ENCODE measurements at places on chromosomes 13 and 19. TPM values are rescaled to one million over a fixed set of nuclear protein-coding genes. Genes with fewer than 3 reads are reported as not detected.

- no peak overlapping the region for H3K27ac ChIP-seq
- peaks cover 56% of the 10 kb centered on the region for H3K27me3 ChIP-seq
- DNase-seq = no peak
- no peak overlapping the region for H3K4me3 ChIP-seq
Observed at GRCh38 chr13:112619730-112620631, 32.0 kb upstream of the TUBGCP3 start.

- no peaks in the 10 kb centered on the region for H3K27me3 ChIP-seq
- no peaks in the 10 kb centered on the region for H3K4me1 ChIP-seq
- H3K27ac ChIP-seq = no peak overlapping the region
- no peak overlapping the region for H3K4me3 ChIP-seq
- DNase-seq = no peak
Observed at GRCh38 chr13:65892859-65893258, 1337.3 kb downstream of the PCDH9 start.

DNA sequence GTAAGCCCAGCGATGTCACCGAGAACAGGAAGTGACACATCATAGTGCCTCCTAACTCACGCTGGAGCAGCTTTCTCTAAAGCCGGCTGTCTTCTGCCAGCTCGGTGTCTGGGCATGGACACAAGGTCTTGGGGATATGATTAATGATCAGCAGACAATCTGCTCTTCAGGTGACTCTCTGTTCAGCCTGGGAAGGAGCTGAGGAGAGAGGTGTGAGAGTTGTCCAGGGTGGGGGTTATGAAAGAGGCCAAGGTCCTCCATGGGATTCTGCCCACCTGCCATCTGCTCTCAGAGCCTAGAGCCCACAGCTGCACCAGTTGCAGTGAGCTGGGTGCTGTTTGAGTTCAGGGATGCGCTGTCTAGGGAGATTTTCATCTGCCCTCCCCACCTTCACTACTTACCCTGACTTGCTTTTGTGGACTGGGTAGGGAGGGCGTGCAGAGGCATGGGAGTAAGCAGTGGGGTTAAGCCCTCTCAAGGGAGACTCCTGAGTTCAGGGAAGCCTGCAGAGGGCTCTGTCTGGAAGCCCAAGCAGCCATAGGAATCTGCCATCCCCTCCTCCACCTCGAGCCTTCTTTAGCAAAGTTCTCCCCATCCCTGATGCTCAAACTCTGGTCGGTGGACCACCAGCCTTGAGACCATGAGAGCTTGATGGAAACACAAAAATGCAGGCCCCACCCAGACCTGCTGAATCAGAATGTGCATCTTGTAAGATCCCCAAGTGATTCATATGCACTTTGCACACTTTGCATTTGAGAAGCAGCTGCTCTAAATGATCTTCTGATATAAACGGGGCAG, 539.7 kb downstream of the RFC3 start:
- H3K27me3 ChIP-seq = no peaks in the 10 kb centered on the region
- no peak overlapping the region for H3K4me3 ChIP-seq
- no peak for DNase-seq
- H3K27ac ChIP-seq = no peak overlapping the region
- peaks cover 8% of the 10 kb centered on the region for H3K4me1 ChIP-seq

DNA sequence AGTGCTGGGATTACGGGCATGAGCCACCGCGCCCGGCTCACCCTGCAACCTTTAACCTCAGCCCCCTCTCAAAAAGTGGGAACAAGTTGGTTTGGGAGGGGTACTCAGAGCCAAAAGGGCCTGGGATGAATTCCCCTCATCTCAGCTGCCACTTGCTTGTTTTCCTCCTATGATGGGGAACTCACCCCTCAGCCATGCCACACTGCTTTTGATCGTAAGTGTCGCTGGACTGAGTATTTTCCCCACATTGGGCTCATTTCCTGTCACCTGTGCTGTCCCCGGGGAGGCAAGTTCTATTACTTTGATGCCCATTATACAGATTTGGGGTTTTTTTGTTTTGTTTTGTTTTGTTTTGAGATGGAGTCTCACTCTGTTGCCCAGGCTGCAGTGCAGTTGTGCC, 6.5 kb downstream of the R3HDM4 start:
- H3K36me3 ChIP-seq = no peaks in the 10 kb centered on the region
- no peaks in the 10 kb centered on the region for H3K27me3 ChIP-seq
- H3K4me3 ChIP-seq = no peak overlapping the region
- no peak for DNase-seq
- H3K27ac ChIP-seq = no peak overlapping the region

DNA sequence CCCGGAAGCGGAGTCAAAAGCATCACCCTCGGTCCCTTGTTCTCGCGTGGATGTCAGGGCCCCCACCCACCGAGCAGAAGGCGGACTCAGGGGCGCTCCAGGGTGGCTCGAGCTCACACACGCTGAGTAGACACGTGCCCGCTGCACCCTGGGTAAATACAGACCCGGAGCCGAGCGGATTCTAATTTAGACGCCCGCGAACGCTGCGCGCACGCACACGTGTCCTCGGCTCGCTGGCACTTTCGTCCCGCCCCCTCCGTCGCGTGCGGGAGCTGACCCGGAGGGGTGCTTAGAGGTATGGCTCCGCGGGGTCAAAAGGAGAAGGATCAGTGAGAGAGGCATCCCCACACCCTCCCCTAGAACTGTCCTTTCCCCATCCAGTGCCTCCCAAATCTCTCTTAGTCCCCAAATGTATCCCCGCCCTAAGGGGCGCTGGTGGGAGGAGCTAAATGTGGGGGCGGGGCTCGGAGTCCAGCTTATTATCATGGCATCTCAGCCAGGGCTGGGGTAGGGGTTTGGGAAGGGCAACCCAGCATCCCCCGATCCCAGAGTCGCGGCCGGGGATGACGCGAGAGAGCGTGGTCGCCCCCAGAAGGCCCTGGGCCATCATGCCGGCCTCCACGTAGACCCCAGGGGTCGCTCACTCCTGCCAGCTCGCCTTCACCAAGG, 451 bp upstream of the ICAM5 start:
- H3K4me3 ChIP-seq = peak overlapping the region; percentile 20
- no peaks in the 10 kb centered on the region for H3K36me3 ChIP-seq
- no peak for DNase-seq
- peaks cover 77% of the 10 kb centered on the region for H3K27me3 ChIP-seq
- H3K4me1 ChIP-seq = peaks cover 65% of the 10 kb centered on the region

DNA sequence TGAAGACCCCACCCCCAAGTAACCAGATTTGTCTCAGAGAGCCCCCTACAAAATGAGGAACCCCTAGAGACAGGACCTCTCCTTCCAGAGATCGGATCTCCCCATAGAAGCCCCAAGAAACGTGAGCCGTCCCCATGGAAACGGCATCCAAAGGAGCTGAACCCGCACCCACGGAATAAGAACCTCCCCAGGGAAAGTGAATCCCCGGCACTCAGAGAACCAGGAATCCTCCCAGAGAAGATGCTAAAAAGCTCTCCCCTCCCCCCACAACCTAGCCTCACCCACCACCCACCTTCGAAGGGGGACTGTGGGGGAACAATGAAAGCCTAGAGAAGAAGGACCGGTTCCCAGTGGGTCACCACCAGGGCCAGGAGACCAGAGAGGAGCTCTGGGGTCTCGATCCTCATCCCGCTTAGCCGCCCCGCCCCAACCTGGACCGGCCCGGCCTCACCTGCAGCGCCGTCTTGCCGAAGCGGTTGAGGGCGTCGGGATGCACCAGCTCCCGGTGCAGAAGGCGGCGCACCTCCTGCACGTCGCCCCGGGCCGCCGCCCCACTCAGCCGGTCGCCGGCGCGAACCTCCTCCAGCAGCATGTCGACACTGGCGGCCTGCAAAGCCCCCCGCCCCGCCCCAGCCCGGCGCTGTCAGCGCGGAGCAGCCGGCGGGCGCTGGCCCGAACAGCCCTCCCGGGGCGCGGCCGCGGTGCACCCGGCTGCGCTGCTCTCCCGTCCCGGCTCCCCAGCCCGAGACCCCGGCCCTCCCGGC, 535 bp downstream of the CDKN2D start:
- no peaks in the 10 kb centered on the region for H3K27me3 ChIP-seq
- H3K36me3 ChIP-seq = no peaks in the 10 kb centered on the region
- no peak for DNase-seq

The REXO1 gene
- total RNA-seq = 7.5 TPM

All from esophagus squamous epithelium (tissue), 5 donors.